ENCODE measurements at places on chromosomes 6 and 20.
A peak's percentile ranks its signal among the peaks of the same experiment; 100 is the strongest.

DNA sequence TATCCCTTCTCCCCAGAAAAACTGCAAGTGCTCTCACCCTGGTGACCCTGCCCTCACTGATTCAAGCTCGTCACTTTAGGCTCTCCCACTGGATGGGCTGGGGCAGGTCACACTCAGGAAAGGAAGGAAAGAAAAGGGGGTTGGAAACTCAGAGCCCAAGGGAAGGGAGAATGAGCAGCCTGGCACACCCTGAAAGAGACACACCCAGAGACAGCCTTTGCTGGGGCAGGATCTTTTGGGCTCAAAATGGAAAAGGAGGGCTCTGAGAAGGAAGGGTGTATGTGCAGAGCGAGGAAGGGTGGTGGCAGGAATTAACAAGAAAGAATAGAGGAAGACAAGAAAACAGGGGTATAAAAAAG lies 2.5 kb downstream of the PPP1R18 start:
- no peak for DNase-seq

DNA sequence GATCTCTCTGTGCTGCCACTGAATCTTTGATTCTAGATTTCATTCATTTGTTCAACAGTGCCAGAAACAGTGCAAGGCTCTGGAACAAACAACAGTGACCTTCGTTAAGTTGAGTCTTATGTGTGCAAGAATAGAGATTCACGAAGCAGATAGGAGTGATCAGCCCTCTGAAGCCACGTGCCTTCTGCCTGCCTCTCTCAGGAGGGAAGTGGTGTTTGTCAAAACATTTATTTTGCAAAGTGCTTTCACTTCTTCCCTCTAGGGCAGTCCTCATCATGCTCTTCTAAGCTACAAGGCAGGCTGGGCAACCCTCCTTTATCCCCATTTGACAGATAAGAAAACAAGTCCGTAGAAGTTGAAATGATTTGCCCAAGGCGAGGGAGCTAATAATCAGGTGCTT lies 204.3 kb downstream of the TFAP2C start:
- DNase-seq = no peak

- no peak for DNase-seq
These were observed 105.6 kb upstream of the NXT1 start for GRCh38 chr20:23244916-23245552.

DNA sequence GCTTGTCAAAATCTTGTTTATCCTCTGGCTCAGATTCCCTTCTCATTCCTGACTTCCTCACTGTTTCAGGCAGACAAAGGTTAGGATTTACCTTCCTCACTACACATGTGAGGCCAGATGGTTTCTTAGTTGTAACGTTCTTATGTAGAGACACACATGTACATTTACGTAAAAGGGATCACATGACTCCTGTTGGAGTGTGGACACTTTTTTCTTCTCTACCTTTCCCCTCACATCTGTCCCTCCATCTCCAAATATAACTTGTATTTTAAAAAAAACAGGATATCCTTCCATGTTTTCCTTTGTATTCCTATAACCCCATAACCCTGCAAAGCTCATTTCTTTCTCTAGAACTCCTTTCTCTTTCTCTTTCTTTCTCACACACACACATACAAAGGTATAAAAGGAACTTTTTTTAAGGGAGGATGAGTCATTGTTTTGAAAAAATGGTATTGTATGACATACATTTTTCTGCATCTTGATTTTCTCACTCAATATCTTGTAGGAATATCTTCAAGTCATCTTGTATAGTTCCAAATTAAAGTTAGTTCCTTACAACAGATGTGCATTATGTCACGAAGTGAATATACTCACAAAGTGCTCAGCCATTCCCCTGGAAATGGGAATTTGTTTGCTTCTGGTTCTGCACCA lies 78.2 kb upstream of the SULF2 start:
- no peak for DNase-seq

GRCh38 chr6:108873251-108873650 lies 25.0 kb downstream of the ARMC2 start:
- no peak for DNase-seq

DNA sequence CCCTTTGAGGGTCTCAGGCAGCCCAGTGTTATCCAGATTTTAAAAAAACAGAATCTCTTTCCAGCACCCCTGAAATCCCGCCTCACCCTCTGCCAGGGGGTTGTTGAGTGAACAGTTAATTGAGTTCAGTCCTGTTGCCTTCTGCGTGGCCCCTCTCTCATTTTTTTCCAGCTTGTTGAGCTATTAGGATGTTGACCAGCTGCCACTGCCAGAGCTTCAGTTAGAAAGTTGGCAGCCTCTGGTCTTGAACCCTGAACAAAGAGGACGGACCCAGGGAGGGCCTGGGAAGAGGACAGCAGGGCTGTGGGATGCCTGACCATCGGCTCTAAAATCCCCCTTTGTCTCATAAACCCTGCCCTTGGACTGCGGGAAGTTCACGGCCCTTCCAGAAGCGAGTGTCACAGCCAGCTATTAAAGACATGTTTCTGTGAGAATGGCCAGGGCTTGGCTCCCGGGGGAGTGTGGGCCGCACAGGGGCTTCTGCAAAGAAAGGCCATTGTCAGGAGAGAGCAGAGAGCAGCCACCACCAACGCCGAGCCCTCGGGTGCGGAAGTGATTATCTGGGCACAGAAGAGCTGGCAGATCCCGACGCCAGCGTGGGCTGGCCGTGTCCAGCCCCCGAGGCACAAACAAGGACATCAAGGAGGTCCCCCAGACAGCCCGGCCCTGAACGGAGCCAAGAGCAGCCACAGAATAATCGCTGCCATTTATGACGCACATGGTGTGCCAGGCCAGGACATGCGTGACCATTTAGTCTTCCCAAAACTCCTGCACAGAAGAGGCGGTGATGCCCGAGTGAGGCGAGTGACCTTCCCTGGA lies 189.0 kb downstream of the ANKRD60 start:
- no peak for DNase-seq

DNA sequence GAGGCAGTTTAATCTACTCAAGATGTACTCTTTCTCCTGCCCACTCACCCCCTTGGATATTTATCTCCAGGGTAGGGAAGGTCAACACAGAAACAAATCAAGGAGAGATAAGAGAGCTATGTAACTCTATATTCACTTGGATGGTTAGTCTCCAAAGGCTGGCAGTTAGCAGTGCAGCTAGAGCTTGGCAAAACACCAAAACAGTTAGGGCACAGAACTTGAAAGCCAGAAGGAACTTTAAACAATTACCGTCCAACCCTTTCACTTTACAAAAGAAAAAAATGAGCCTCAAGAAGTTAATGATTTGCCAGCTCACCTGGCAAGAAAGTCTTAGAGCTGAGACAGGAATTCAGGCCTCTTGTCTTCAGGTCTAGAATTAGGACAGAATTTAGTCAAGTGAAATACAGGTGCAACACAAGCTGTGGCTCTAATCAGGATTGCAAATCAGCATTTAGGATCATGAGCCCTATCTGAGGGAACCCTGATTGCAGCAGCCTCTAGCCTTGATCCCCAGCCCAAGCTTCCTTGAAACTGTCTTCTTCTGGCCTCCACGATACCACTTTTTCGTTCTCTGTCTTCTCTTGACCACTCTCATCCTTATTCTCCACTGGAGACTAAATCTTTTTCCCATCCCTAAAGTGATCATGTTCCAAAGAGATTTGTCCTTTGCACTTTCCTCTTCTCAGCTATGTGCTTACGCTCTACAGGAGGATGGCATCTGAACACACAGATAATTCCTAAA lies 14.9 kb downstream of the NEDD9 start:
- no peak for DNase-seq

GRCh38 chr6:124223611-124224345 lies 420.1 kb downstream of the NKAIN2 start:
- DNase-seq = no peak

DNA sequence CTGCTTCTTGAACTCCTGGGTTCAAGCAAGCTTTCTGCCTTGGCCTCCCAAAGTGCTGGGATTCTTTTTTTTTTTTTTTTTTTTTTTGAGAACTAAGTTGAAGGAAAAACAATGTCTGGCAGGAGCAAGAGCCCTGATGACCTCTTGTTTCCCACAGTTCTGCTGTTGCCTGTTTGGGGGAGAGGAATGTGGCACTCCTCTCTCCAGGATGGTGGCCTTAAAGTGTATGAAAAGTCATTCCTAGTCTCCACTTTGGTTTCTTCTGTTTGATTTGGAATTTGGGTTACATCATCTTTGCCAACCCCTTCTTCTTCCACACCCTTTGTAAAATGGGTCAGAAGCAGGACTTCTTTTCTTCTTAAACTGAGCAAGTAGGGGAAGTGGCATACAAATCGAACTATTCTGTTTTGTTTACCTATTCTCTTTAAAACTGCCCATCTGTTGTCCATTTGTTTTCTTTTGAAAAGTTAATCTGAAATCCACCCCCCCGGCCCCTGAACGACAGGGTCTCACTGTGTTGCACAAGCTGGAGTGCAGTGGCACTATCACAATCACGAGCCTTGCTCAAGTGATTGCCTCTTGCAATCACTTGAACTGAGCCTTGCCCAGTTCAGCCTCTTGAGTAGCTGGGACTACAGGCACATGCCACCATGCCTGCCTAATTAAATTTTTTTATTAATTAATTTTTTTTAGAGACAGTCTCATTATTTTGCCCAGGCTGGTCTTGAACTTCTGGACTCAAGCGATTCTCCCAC lies 11.3 kb downstream of the CARMIL1 start:
- DNase-seq = no peak

DNA sequence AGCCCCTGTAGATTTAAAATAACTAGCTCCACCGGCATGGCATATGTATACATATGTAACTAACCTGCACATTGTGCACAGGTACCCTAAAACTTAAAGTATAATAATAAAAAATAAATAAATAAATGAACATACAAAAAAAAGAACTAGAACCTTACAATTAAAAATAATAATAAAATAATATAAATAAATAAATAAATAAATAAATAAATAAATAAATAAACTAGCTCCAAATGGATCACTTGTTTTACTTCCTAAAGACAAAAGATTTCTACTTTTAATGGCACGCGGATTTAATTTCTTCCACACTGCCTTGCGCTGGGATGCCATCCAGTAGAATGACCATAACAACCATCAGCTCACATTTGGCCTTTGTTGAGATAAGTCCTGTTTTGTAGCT lies 141.0 kb upstream of the NRSN1 start:
- DNase-seq = no peak

DNA sequence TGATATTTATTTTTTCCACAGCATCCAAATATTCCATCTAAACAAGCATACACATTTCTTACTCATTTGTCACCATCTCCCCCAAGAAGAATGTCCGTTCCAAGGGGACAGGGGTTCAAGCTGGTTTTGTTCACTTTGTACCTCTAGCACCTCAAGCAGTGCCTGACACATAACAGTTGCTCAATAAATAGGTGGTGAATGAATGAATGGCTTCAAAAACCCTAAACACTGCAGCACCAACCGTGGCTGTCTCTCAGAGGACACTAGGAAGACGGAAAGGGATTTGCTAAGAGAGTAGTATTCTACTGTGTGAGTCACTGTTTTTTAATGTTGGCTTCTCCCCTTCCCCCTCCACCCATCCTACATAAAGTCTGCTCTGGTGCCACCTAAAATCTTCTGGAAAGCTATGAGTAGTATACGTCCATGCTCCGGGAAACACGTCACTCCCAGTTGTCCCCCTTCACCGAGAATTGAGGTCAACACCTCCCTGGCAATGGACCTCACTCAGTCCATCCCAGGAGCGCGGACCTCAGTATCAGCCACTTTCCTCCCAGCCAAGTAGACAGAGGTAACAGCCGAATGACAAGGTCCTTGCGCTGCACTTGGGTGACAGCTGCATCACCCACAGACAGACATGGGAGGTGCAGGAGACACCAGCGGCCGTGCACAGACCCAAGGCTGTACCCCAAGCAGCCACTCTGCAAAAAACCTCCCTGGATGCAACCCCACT lies 107.4 kb downstream of the PREX1 start:
- no peak for DNase-seq

DNA sequence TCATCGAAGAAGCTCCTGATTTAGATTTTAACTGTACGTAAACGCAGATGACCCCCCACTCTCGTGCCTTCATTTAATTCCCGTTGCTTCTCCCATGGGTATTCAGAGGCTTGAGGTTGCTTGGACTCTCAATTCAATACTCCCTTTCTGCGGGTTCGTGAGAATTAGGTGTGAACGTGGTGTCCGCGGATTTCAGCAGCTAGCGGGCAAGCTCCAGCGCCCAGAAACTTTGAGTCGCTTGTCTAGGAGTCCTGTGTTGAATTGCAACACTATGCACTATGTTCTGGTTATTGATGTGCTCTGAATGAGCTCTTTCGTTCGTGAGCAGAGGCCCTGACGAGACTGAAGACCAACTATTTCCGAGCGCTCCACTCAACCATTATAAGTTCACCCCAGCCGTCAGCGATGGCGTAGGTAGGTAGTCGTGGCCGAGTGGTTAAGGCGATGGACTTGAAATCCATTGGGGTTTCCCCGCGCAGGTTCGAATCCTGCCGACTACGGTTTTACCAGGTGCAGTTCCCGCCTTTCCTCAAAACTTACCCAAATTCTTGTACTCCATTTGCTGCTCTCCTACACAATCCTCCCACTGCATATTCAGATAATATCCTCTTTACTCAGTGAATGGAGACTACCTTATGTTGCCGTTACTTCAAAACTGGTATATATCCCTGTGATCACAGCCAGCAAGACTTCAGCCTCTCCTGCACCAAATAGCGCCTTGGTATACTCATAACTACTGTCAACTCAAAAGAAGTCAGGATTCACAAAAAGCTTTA lies 72.6 kb upstream of the ZNF184 start:
- peak; percentile 66 for DNase-seq

- DNase-seq = peak; percentile 45
These were observed 296.1 kb downstream of the TFAP2C start for GRCh38 chr20:56925082-56925830.

DNA sequence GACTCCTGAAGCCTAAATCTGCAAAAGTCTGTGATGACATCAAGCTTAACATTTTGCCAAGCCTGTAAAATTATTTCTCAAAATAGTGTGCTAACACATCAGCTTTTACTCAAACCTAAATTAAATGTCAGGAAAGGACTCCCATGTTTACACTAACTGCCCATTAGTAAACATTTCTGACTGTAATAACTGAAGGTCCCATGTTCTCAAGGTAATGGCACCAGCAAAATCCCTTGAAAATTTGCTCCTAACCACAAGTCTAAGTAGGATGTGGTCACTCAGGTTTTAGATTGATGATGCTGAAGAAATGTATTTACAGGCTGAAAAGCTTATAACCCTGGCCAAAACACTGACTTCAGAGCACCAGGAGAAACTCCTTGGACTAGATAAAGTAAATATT lies 33.0 kb downstream of the BACH2 start:
- no peak for DNase-seq

DNA sequence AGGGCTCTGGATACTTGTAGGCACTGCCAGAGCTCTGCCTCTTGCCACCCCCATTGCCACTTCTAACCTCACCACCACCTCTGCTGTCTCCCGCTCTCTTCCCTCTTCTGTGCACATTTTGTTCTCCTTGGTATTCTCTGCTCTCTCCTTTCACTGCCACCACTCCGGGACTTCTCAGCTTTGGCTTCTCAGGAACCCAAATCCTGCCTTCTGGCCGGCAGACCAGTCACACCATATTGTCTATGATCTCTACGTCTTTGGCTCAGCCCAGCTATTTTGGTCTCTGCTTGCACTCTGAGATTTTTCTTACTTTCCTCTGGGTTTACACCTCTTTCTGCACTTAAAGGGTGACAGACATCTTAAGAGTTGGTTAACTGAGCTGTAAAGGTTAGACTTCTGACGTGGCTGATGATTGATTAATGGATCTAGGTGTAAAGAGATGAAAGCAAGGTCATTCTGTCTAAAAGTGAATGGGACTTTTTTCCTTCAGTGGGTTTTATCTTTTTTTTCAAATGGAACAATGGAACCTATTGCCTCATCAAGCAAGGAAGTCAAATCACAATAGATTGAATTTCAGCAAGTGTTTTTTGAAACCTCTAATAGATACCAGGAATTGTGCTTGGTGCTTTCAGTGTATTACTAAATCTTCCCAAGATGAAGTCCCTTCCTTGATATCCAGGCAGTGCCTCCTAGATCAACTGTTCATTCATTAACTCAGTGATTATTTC lies 13.8 kb downstream of the MMP24 start:
- DNase-seq = no peak
